ENCODE measurements at places on chromosomes 13 and 19. TPM values are rescaled to one million over a fixed set of nuclear protein-coding genes. Genes with fewer than 3 reads are reported as not detected.
A peak's percentile ranks its signal among the peaks of the same experiment; 100 is the strongest.

Gene UBE2M
- 30.6 TPM for total RNA-seq

- no peak overlapping the region for H3K4me3 ChIP-seq
- H3K27me3 ChIP-seq: peaks cover 2% of the 10 kb centered on the region
- DNase-seq: no peak
- H3K27ac ChIP-seq: no peak overlapping the region
- peaks cover 9% of the 10 kb centered on the region for H3K4me1 ChIP-seq
- peaks cover 11% of the 10 kb centered on the region for H3K36me3 ChIP-seq
These were observed 2.6 kb downstream of the LRFN1 start for GRCh38 chr19:39318071-39318470.

Gene ZNF526
- total RNA-seq: 5.6 TPM

DNA sequence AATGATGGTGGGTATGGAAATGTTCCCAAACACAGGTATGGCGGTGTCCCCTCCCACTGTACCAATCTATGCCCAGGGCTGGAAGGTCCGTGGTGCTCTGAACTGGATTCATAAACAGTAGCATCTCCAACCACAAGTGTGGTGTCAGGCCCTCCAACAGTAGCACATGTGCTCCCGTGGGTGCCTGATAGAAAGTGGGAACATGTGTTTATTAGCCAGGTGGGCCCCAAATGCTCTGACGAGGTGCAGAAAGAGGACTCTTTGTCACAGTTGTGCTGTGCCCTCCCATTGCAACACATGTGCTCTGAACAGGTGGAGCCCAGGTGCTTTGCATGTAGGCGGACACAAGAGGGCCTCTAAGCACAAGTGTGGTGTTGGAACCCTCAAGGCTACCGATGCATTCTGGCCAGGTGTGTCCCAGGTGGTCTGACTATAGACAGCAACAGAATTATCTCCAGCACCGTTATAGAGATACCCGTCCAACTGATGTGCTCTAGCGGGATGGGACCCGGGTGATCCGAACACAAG lies 75.4 kb upstream of the ZNF30 start:
- DNase-seq: no peak
- no peaks in the 10 kb centered on the region for H3K36me3 ChIP-seq
- H3K4me1 ChIP-seq: no peaks in the 10 kb centered on the region

DNA sequence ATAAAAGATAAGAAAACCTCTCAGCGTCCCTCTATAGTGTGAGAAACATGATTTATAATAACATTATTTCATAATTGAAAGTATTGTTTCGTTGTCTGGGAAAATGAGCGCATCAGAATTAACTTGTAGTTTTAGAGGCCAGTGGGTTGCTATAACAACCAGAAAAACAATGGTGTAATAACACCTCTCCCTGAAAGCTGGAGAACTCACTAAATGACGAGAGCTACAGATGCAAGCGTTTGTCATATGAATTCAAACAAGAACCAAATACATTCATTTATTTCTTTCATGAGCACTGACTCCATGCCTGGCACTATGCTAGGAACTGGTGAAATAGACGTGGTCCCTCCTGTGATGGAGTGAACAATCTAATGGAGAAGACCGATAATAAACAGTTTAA lies 16.3 kb downstream of the KBTBD7 start:
- DNase-seq: peak; percentile 47
- no peaks in the 10 kb centered on the region for H3K36me3 ChIP-seq
- no peak overlapping the region for H3K27ac ChIP-seq
- H3K27me3 ChIP-seq: no peaks in the 10 kb centered on the region
- H3K4me1 ChIP-seq: no peaks in the 10 kb centered on the region
- no peak overlapping the region for H3K4me3 ChIP-seq

- DNase-seq: no peak
- peaks cover 2% of the 10 kb centered on the region for H3K27me3 ChIP-seq
- no peaks in the 10 kb centered on the region for H3K36me3 ChIP-seq
- H3K4me3 ChIP-seq: no peak overlapping the region
- no peaks in the 10 kb centered on the region for H3K4me1 ChIP-seq
- no peak overlapping the region for H3K27ac ChIP-seq
These were observed 210.4 kb upstream of the ZNF536 start for GRCh38 chr19:30161770-30162169.

GRCh38 chr13:100231176-100231575 lies 142.3 kb downstream of the PCCA start:
- no peak overlapping the region for H3K27ac ChIP-seq
- H3K4me3 ChIP-seq: no peak overlapping the region
- no peaks in the 10 kb centered on the region for H3K27me3 ChIP-seq
- no peak for DNase-seq
- no peaks in the 10 kb centered on the region for H3K36me3 ChIP-seq

- H3K36me3 ChIP-seq: no peaks in the 10 kb centered on the region
- no peak for DNase-seq
- no peak overlapping the region for H3K27ac ChIP-seq
- no peaks in the 10 kb centered on the region for H3K4me1 ChIP-seq
These were observed 227.1 kb downstream of the GGACT start for GRCh38 chr13:100361504-100361903.

DNA sequence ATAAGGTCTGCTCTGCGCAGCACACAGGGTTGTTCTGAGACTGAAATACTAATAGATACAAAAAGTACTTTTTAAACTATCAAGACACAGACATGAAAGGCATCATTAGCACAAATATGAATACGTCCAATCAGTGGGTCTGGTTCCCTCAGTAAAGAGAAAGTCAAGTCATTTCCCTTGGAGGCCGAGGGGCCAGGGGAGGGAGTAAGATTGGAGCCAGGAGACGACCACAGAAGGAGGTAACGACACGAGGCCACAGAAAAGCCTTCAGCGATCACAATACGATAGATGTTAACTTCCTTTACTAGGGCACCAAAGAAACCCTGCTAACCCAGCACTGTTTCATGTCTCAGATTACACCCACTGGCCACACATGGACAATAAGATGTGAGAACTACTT lies 5.3 kb downstream of the CARS2 start:
- DNase-seq: no peak
- peaks cover 20% of the 10 kb centered on the region for H3K4me1 ChIP-seq
- no peak overlapping the region for H3K27ac ChIP-seq
- no peaks in the 10 kb centered on the region for H3K27me3 ChIP-seq
- H3K36me3 ChIP-seq: peaks cover 56% of the 10 kb centered on the region

Gene MAST1
- total RNA-seq: 0.09 TPM

Gene OR7C2
- not detected for total RNA-seq

DNA sequence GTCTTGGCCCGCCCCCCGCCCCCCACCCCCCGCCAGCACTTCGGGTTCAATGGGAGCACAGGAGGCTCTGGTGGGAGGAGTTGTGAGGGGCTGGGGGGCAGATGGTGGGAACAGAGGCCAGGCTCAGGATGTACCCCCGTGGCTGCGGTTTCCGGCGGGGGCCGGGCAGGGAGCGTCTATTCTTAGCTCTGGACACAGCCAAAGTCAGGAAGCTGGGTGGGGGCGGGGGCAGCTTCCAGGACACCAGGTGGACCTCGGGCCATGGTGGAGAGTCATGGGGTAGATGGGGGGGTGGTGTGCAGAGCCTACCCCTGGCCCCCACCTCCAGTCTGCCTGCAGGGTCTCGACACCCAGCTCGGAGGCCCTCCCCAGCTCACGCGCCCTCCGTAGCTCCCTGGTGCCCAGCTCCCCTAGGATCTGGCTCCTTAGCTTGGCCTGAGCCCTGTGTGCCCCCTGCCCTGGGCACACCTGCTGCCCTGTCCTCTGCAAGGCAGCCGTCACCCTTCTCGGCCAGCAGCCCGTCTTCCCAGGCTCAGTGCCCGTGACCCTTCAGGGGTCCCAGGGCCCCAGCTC lies 2.2 kb upstream of the TBXA2R start:
- peaks cover 41% of the 10 kb centered on the region for H3K4me1 ChIP-seq
- H3K36me3 ChIP-seq: peaks cover 24% of the 10 kb centered on the region
- peak overlapping the region; percentile 69 for H3K27ac ChIP-seq
- DNase-seq: peak; percentile 54

Gene ZNF296
- 0.13 TPM for total RNA-seq

GRCh38 chr19:51027126-51027806 lies 850 bp upstream of the KLK11 start:
- no peaks in the 10 kb centered on the region for H3K4me1 ChIP-seq
- H3K36me3 ChIP-seq: no peaks in the 10 kb centered on the region
- no peak overlapping the region for H3K27ac ChIP-seq
- peaks cover 22% of the 10 kb centered on the region for H3K27me3 ChIP-seq
- H3K4me3 ChIP-seq: no peak overlapping the region

GRCh38 chr19:49774969-49775368 lies 8.2 kb downstream of the AP2A1 start:
- no peak for DNase-seq
- peaks cover 3% of the 10 kb centered on the region for H3K4me1 ChIP-seq
- H3K4me3 ChIP-seq: no peak overlapping the region
- no peak overlapping the region for H3K27ac ChIP-seq

Gene SULT2B1
- 0.13 TPM for total RNA-seq

- H3K36me3 ChIP-seq: no peaks in the 10 kb centered on the region
- no peaks in the 10 kb centered on the region for H3K4me1 ChIP-seq
- no peak overlapping the region for H3K27ac ChIP-seq
- H3K4me3 ChIP-seq: no peak overlapping the region
- no peak for DNase-seq
These were observed 4.9 kb upstream of the IFNL4 start for GRCh38 chr19:39253374-39254149.

DNA sequence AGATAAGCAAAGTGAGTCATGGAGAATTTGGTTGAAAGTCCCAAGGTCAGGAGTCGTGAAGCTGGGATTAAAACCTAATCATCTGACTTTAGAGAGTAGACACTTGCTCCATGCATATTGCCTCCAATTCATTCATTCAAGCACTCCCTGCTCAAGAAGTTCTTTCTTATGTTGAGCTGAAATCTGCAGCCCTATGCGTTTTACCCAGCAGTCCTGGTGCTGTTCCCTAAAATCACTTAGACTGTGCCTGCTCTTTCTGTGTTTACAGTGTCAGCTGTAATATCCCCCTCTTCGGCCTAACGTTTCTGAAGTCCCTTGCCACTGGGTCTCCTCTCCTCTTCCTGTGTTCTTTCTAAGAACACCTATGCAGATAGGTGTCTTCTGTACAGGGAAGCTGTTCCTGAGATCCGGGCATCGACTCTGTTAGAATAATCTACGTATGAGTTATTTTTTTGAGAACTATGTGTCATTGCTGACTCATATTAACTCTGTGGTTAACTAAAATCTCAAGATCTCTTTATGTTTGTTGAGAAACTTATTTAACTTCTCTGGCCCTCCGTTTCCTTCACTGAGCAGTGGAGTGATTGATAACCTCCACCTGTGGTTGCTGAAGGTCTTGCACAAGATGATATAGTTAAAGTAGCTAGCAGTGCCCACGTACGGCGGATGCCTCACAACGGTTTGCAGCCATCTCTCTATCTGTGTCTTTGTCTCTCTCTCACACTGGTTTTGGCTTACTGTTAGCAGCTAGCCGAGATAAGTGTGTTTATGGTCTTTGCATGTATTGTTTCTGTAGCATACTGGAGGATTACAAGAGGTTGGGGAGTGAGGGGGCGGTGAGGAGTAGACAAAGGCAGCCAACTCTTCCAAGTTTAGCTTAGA lies 4.7 kb downstream of the ALOX5AP start:
- peaks cover 35% of the 10 kb centered on the region for H3K4me1 ChIP-seq
- no peak overlapping the region for H3K27ac ChIP-seq
- H3K27me3 ChIP-seq: no peaks in the 10 kb centered on the region
- H3K36me3 ChIP-seq: no peaks in the 10 kb centered on the region

DNA sequence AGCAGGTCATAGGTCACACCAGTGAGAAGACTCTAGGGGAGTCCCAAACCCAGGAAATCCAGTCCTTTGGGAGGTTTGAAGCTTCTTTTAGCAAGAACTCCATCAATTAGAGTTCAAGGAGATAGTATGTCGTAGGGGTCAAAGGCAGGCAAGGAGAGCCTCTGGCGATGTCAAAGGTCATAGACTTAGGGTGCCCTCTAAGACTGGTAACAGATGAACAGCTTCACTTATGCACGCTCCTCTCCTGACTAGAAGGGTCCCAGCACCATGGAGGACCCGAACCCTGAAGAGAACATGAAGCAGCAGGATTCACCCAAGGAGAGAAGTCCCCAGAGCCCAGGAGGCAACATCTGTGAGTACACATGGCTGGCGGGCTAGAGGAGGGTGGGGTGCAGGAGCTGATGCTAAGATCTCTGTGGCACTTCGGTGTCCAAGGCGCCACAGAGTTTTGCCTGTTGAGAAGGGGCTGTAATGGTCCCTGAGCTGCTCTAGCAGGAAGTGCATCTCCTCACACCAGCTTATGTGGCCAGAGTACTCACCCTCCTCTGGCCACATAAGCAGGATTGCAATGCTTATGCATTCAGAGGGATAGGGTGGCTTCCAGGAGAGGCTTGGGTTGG lies 557 bp downstream of the ZNF576 start:
- peak overlapping the region; percentile 65 for H3K4me3 ChIP-seq
- H3K27ac ChIP-seq: peak overlapping the region; percentile 99
- H3K27me3 ChIP-seq: no peaks in the 10 kb centered on the region
- H3K36me3 ChIP-seq: peaks cover 60% of the 10 kb centered on the region

GRCh38 chr13:62919491-62919890 lies 1503.8 kb upstream of the PCDH20 start:
- no peaks in the 10 kb centered on the region for H3K4me1 ChIP-seq
- H3K27me3 ChIP-seq: no peaks in the 10 kb centered on the region
- no peaks in the 10 kb centered on the region for H3K36me3 ChIP-seq

DNA sequence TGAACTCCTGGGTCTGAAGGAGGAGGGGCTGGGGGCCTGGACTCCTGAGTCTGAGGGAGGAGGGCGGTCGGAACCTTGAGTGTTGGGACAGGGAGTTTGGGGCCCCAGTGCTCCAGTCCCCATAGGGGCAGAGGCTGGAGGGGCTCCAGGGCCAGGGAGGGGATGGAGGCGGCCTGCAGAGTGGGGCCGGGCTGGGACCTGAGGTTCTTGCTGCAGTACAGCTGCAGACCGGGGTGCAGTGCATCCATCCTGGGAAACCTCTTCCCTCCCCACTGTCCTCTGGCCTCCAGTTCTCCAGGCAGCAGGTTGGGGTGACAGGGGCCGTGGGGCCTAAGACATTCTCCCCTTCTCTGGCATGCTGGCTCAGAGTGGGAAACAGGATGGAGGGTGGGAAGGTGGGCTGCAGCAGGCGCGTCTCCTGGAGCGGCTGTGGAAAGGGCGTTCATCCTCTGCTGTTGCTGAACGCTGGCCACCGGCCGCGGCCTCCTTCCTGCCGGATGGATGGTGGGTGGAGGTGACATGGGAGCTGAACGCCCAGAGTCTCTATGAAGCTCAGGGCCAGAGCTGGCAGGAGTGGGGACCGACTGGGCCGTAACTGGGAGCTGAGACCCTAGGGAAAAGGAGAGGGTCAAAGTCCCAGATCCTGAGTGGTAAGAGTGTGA lies 1.6 kb downstream of the BRSK1 start:
- H3K27ac ChIP-seq: peak overlapping the region; percentile 71
- peaks cover 18% of the 10 kb centered on the region for H3K4me1 ChIP-seq
- H3K27me3 ChIP-seq: no peaks in the 10 kb centered on the region
- peaks cover 18% of the 10 kb centered on the region for H3K36me3 ChIP-seq

Gene EID2
- 7.0 TPM for total RNA-seq

Gene C19orf73
- 0.35 TPM for total RNA-seq

DNA sequence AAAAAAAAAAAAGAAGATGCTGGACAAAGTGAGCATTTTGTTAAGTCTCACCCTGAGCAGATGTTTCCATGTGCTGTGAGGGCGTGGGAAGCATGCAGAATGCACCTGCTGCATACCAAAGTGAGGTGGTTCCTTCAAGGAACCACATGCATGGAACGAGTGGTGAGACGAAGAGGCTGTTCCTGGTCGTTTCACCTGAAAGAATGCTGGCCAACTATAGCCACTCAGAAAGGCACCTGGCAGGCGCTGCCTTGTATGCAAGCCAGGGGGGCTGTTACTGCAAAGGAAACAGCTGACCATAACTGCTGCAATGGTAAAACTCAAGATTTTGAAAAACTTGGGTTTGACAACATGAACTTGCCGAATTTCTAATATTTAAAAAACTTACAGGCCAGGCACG lies 14.7 kb downstream of the MIER2 start:
- no peak for DNase-seq
- no peaks in the 10 kb centered on the region for H3K27me3 ChIP-seq
- H3K27ac ChIP-seq: no peak overlapping the region
- no peak overlapping the region for H3K4me3 ChIP-seq
